ENCODE measurements at places on chromosomes 6 and 20.
A peak's percentile ranks its signal among the peaks of the same experiment; 100 is the strongest.

- DNase-seq: no peak
Observed at GRCh38 chr20:25507385-25508082, 77.8 kb downstream of the NINL start.

DNA sequence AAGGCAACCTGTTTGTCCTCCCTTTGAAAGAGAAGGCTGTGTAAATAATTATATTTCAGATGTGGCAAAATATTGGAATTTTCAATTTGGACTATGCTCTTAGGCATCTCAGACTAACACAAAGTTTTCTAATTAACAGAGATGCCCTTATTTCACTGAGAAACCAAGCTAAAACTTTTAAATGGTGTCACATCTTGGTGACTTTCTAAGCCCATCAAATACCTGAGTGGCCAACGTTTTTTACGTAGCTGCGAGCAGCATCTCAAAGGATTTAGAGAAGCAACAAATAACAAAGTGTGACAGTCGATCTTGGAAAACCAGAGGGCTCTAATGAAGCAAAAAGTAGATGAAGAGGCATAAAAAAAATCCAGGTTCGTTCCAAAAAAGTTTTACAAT is 3.4 kb upstream of the HEY2 start:
- no peak for DNase-seq

DNA sequence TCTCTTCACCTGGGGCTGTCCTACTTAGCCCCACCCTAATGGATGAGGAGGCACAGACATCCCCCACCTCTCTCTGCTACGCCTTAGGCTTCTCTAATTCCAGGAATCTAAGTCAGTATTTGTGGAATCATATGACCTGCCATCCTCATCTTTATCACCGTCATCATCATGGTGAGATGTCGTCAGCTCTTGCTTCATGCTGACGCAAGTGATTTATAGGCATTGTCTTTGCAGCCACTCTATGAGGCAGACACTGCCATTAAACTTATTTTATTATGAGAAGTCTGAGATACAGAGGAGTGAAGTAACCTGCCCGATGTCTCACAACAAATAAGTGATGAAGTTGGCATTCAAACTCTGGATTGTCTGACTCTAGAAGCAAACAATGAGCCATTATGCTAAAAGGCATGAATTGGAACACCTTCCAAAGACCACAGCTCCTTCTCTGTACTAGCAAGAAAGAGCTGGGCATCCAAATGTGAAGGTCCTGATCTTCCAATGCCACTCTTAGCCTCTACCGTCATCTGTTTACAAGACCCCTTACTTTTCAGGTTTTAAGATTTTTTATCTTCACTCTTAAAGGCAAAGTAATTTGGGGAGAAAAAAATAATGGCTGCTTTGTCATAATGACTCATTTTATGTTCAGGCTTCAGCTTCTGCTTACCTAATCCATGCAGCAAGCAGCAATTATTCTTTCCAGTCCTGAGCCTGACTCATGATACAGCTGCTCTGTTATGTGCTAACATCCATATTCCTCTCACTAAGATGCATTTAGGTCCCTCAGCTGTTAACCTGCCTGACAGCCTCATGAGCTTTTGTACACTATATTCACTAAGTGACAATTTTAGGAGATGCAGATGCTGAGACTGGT is 113.7 kb upstream of the BCLAF1 start:
- peak; percentile 92 for DNase-seq

DNA sequence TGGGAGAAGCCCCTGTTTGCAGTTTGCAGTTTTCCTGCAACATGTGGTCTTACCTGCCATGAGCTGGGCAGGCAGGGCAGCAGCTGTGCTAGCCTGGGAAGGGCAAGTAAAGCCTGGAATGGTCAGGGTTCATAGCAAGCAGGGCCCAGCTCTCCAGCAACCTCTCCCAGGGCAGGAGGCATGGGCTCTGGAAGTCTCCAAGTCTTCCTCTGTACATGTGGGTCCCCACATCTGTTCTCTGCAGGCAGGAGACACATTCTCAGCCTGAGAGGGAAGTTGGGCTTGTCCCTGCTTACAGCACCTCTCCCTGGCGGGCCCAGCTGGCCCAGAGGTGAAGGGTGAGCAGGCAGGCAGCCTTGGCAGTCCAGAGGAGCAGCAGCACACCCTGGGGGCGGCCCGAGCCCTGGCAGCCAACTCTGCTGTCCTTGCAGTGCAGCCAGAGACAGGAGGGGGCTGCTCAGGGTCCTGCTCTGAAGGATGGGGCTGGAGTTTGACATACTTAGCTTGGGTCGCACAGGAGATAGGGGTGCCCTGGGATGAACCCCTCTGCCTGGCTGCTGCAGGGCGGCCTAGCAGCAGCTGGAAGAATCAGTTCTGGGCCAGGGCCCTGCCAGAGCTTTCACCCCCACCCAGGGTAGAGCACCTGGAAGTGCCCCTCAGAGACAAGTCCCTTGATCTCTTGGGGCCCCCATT is 176.0 kb downstream of the MRPL14 start:
- peak; percentile 48 for DNase-seq

DNA sequence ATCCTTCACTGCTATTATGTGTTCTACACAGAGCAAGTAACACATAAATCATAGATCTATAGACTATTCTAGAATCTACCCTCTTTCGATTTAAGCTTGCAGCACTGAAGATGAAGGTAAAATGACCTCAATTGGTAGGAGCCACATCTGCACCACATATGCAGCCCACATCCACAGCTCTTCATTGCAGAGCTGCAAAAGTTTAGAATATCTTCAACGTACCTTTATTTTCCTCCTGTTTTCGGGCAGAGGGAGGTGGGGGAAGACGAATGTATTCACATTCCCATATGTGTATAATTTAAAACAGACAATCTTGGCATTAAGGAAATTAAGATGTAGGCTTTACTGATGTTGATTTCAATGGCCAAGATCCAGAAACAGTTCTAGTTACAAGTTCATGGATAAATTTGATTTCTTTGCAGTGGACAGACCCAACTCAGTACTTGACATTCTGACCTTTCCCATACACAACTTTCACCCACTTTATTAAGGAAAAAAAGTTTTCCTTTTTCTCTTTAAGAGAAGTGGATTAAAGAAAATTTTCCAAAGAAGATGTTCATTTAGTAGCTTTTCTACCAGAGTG is 14.0 kb downstream of the EPB41L2 start:
- DNase-seq: no peak

DNA sequence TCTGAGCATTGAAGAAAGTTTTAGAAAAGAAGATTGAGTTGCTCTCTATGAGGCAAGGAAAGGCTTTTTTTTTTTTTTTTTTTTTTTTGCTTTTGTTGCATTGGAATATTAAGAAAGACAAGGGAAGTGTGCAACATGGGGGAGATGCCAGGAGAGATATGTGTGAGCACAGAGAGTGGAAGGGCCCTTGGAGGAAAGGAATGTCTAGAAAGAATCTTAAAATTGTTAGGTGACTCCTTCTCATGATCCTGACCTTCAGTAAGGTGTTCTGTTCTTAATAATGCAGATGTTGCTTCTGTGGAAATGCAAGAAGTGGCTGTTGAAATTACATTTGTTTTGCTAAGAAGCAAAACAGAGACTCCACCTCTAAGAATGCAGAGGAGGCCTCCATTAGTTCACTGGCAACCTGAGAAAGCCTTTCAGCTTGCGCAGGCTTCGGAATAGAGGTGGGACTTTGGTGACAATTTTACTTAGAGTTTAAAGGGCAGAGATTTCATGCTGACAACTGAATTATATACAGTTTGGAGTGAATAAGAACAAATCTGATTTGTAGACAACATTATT is 118.0 kb upstream of the ASCC3 start:
- DNase-seq: no peak

GRCh38 chr6:37889486-37889885 is 70.0 kb downstream of the ZFAND3 start:
- DNase-seq: no peak
